Neural crest cell (in vitro differentiated cells): ENCODE measurements at places on chromosomes 11 and 22. TPM values are rescaled to one million over a fixed set of nuclear protein-coding genes. Genes with fewer than 3 reads are reported as not detected.

The CFAP300 gene
- total RNA-seq = 6.2 and 6.4 TPM in 2 replicates

GRCh38 chr22:23193196-23193827, 13.0 kb downstream of the BCR start:
- DNase-seq = no peak

The SLC22A8 gene
- total RNA-seq = not detected in 2 replicates

The ARVCF gene
- total RNA-seq = 93.5 and 105 TPM in 2 replicates

DNA sequence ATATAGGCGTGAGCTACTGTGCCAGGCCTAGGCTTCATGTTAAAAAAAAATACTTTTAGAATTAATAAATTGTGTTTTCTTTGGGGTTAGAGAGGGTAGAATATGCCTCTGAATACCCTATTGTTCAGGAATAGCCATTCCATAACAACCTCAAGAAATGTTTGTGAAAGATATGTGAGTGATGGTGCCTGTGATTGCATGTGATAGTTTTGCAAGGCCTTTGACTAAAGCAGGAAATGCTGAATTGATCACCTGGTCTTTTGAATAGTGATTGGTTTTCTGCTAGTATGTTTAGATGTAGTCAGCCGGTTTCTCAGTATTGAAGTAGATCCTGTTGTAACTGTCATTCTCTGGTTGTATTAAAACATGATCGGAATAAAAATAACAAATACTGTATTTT, 73.4 kb downstream of the UVRAG start:
- no peak for DNase-seq
